Breast epithelium (tissue), 4 donors: ENCODE measurements at places on chromosomes 3 and 15.

- H3K4me1 ChIP-seq, result no peaks in the 10 kb centered on the region
- H3K4me3 ChIP-seq, result no peak overlapping the region
- no peaks in the 10 kb centered on the region for H3K36me3 ChIP-seq
- no peak overlapping the region for H3K27ac ChIP-seq
Observed at GRCh38 chr15:52857937-52858781, 68.0 kb upstream of the ONECUT1 start.

GRCh38 chr3:59790241-59790640 is 740.4 kb upstream of the CFAP20DC start:
- no peak overlapping the region for H3K4me3 ChIP-seq
- H3K27ac ChIP-seq, result no peak overlapping the region

DNA sequence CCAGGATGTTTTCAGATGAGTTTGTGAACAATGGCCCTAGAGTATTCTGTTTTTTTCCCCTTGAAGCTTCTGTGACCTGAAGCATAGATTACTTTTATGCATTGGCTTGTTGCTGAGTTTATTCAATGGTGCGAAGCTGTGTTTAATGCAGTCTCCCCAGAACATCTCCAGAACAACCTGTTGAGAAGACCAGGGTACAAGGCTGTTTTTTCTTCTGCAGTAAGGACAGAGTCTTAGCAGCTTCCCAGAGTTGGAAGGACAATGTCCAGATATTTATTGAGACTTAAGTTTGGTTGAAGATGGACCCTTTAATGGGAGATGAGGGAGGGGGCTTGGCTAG is 295.6 kb downstream of the LRTM1 start:
- H3K36me3 ChIP-seq, result no peaks in the 10 kb centered on the region
- H3K27ac ChIP-seq, result no peak overlapping the region
- H3K4me1 ChIP-seq, result peaks cover 2% of the 10 kb centered on the region
- H3K27me3 ChIP-seq, result no peaks in the 10 kb centered on the region
- DNase-seq, result no peak
- H3K4me3 ChIP-seq, result no peak overlapping the region

- no peaks in the 10 kb centered on the region for H3K27me3 ChIP-seq
- H3K36me3 ChIP-seq, result no peaks in the 10 kb centered on the region
- DNase-seq, result no peak
- no peaks in the 10 kb centered on the region for H3K4me1 ChIP-seq
- H3K27ac ChIP-seq, result no peak overlapping the region
- H3K4me3 ChIP-seq, result no peak overlapping the region
Observed at GRCh38 chr3:175146258-175146657, 287.1 kb downstream of the NAALADL2 start.

DNA sequence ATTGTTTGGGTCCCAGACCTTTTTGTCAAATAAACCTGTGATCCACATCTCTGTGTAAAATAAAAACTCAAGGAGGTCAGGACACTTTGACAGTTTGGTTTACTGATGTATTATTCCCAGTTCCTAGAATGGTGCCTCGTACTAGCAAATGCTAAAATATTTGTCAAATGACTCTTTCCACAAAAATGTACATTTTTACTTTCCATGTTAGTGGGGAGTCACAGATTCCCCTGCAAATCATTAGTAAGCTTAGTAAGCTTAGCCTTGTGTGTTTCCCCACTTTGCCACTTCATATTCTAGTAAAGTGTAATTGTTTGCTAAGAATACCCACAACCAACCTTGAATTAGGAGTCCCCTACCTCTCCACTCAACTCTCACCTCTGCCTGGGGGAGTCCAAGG is 2.4 kb upstream of the MAGI1 start:
- H3K4me1 ChIP-seq, result no peaks in the 10 kb centered on the region
- H3K27ac ChIP-seq, result no peak overlapping the region
- H3K27me3 ChIP-seq, result no peaks in the 10 kb centered on the region

- peak overlapping the region; percentile 42 for H3K4me3 ChIP-seq
- H3K4me1 ChIP-seq, result peaks cover 20% of the 10 kb centered on the region
- H3K36me3 ChIP-seq, result no peaks in the 10 kb centered on the region
Observed at GRCh38 chr3:194265505-194265892, 85.6 kb downstream of the CPN2 start.

DNA sequence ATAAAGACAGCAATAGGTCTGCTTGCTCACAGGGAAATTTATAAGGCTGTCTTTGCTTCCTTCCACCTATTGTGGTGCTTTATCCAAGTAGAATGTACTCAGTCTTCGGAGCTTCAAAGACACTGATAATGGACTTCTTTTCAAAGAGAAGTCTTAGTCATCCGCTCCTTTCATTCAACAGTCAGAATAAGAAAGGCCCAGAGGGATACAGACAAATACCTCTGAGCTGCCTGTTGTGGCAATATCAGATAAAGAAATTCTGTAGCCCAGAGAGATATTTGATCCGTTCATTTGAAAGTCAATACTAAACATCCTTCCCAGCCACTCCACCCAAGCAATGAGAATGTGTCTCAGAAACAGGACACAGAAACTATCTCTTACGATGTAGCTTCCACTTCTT is 110.0 kb downstream of the FHIT start:
- DNase-seq, result no peak
- H3K4me1 ChIP-seq, result no peaks in the 10 kb centered on the region
- no peak overlapping the region for H3K27ac ChIP-seq
- H3K36me3 ChIP-seq, result no peaks in the 10 kb centered on the region
- no peaks in the 10 kb centered on the region for H3K27me3 ChIP-seq
- H3K4me3 ChIP-seq, result no peak overlapping the region

- no peak overlapping the region for H3K27ac ChIP-seq
- no peaks in the 10 kb centered on the region for H3K36me3 ChIP-seq
- no peaks in the 10 kb centered on the region for H3K4me1 ChIP-seq
- H3K27me3 ChIP-seq, result no peaks in the 10 kb centered on the region
Observed at GRCh38 chr15:95624100-95624499, 706.4 kb upstream of the NR2F2 start.

DNA sequence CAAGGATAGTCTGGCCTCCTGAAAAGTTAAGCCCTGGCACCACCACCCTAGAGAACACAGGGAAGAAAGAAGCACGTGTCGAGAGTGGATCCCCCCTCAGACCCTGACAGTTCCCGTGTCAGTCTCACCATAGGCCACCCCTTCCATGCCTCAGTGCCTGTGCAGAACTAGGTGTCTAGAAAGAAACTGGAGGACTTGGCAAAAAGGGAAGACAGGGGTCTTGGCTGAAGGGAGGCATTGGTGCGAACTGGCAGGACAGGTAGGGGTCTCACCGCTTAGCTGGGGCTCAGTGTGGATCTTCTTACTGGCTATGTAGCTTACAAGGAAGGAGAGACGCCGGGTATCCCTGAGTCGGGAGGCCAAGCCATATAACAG is 518 bp downstream of the QARS1 start:
- peaks cover 12% of the 10 kb centered on the region for H3K36me3 ChIP-seq
- peaks cover 10% of the 10 kb centered on the region for H3K4me1 ChIP-seq
- peak overlapping the region; percentile 74 for H3K27ac ChIP-seq

DNA sequence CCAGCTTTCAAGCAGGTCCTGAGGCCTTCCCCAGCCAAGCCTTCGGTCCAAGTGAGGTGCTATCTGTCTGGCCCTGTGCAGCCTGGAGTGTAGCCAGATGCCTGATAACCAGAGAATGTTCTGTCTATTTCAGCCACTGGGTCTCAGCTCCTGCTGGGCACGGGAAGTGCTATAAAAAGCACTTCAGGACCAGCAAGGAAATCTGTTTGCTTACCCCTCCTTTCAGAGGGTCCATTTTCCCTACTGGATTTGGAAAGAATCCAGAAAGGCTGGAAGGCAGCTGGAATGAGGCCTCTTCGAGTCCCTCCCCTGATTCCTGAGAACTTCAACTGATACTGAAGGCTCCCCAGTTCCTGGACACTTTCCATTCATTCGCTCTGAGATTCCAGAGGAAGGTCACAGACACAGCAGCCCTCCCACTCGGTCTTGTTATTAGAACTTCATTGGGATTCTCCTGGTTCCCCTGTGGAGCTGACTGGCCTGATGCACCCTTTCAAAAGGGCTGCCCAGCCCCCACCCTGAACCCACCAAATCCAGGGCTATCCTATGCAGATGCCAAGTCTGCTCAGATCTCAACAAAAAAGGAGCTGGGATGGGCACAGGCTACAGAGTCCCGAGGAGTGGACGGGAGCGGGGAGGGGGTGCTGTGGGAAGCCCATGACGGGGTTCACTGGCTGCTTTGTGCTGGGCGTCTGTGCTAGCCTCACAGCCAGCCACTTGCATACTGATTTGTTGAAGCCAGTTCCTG is 70.4 kb downstream of the UMPS start:
- H3K36me3 ChIP-seq, result no peaks in the 10 kb centered on the region
- DNase-seq, result no peak
- no peaks in the 10 kb centered on the region for H3K4me1 ChIP-seq
- H3K4me3 ChIP-seq, result no peak overlapping the region
- H3K27me3 ChIP-seq, result no peaks in the 10 kb centered on the region

GRCh38 chr3:15361494-15362214 is 29.3 kb upstream of the SH3BP5 start:
- no peaks in the 10 kb centered on the region for H3K4me1 ChIP-seq
- peak overlapping the region; percentile 56 for H3K27ac ChIP-seq
- no peak overlapping the region for H3K4me3 ChIP-seq
- no peaks in the 10 kb centered on the region for H3K36me3 ChIP-seq
- H3K27me3 ChIP-seq, result no peaks in the 10 kb centered on the region
- DNase-seq, result no peak

GRCh38 chr15:88323976-88324740 is 67.6 kb upstream of the NTRK3 start:
- no peak overlapping the region for H3K4me3 ChIP-seq
- DNase-seq, result no peak
- H3K27ac ChIP-seq, result no peak overlapping the region
- H3K4me1 ChIP-seq, result no peaks in the 10 kb centered on the region
- H3K36me3 ChIP-seq, result no peaks in the 10 kb centered on the region
- H3K27me3 ChIP-seq, result peaks cover 10% of the 10 kb centered on the region

GRCh38 chr3:131699001-131699400 is 196.2 kb upstream of the MRPL3 start:
- no peak for DNase-seq
- no peak overlapping the region for H3K27ac ChIP-seq
- H3K36me3 ChIP-seq, result no peaks in the 10 kb centered on the region
- no peaks in the 10 kb centered on the region for H3K27me3 ChIP-seq
- no peaks in the 10 kb centered on the region for H3K4me1 ChIP-seq

DNA sequence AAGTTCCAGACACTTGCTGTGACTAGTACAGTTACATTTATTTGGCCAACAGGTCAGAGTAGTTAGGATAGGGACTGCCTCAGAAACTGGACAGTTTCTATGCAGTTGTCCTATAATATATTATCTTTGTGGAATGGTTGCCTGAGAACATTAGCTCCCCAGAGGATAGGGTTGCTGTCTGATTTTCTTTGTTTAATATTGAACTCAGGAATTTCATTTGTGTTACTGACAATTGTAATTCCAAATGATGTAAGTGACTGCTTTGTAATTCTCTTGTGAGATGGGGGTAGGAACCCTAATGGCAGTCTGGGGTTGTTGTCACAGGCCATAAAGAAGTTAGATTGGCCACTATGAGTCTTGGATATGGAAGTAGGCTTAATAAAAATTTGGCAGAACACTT is 2.2 kb downstream of the NXPE3 start:
- no peak overlapping the region for H3K27ac ChIP-seq
- no peaks in the 10 kb centered on the region for H3K4me1 ChIP-seq
- no peaks in the 10 kb centered on the region for H3K27me3 ChIP-seq
- no peak overlapping the region for H3K4me3 ChIP-seq
- no peak for DNase-seq

DNA sequence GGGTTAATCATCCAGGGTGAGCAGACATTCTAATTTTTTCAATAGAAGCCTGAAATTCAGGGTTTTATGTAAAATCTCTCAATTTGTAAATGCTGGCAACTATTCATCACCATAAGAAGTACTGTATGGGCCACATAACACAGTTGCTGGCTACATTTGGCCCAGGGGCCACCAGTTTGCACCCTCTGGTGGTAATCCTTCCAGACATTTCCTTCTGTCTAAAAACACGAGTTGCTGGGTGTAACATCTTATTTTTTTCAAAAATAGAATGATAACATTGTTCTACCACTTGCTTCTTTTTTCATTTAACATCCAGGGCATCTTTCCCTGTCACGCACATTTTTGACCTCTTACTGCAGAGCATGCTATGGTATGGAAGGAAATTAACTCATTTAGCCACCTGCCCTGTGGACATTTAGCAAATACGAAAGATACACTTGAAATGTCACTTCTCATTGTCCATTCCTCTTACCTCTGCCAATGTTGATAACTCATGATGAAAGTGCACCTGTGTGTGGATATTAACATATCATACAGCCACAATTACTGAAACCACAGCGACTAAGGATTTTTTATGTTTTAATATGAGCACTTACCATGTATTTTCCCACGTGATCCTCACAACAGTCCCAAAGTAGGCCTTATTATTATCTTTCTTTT is 117.5 kb upstream of the ARHGEF3 start:
- no peak for DNase-seq
- H3K27me3 ChIP-seq, result no peaks in the 10 kb centered on the region
- no peaks in the 10 kb centered on the region for H3K4me1 ChIP-seq
- no peaks in the 10 kb centered on the region for H3K36me3 ChIP-seq

DNA sequence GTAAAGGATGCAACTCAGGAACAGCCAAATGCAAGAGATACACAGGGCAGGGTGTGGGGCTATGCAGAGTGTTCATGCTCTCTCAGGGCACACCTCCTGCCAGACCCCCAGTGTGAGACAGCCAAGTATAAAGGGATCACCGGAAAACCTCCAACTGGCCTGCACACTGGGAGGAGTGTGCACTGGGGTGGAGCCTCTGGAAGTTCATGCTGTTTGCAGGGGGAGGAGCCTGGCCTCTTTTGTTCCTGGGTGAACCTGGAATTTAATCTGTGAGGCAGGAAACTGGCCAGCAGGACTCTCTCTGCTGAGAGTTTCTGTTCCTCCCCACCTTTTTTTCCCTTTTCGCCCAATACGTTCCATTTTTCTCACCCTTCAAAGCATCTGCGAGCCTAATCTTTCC is 204.1 kb downstream of the WNT5A start:
- no peaks in the 10 kb centered on the region for H3K27me3 ChIP-seq
- H3K36me3 ChIP-seq, result no peaks in the 10 kb centered on the region
- H3K4me1 ChIP-seq, result no peaks in the 10 kb centered on the region
- H3K27ac ChIP-seq, result no peak overlapping the region

DNA sequence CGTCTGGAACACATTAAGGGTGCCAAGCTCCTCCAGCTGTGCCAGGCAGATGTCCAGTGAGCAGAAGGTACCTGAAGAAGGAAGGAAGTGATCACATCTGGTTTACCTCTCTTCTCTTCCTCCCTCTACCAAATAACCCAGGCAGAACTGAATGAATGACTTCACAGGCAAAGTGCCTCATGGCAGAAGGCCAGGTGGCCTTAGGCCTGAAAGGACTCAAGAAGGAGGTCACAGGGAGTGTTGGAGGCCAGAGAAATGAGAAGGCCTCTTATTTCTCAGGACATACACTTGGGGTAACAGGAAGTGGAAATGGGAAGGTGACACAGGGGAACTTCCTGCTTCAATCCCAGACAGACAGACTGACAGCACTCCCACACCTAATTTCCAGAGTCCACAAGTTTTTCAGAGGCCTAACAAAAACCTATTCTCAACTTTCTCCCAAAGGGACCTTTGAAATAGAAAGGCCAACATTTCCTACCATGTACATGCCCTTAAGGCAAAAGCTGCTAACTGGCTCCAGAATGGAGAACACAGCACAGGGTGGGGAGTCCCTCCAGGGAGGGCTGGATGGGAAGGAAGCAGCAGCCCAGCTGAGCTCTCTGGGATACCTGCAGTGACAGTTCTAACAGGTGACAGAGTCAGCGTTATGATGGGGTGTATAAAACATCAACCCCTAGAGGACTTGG is 17.6 kb upstream of the SIN3A start:
- no peak overlapping the region for H3K4me3 ChIP-seq
- H3K27ac ChIP-seq, result no peak overlapping the region
- DNase-seq, result no peak
